Activated T-cell treated with anti-CD3 and anti-CD28 coated beads, Interleukin-2, amount 50 U/mL, for 72 hours (primary cell): ENCODE measurements at places on chromosomes 7 and 10.

- no peak for DNase-seq
These were observed 206.8 kb upstream of the LYZL1 start for GRCh38 chr10:29081951-29082685.

DNA sequence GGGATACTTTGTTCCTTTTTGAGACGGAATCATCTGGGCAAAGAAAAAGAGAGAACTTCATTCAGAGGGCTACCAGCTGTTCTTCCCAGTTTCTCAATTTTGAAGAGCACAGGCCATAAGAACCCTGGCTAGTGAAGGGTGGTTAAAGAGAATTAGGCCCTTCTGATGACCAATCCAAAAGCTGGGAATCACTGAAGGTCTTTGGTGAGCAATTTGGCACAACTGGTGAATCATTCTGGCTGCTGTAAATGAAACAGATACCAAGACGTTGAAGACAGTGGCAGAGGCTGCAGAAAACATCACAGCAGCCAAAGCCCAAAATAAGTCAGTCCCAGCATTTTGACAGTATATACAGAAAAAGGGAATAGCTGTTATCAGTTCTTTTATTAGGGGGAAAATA, 5.1 kb downstream of the RAPGEF5 start:
- DNase-seq = no peak

DNA sequence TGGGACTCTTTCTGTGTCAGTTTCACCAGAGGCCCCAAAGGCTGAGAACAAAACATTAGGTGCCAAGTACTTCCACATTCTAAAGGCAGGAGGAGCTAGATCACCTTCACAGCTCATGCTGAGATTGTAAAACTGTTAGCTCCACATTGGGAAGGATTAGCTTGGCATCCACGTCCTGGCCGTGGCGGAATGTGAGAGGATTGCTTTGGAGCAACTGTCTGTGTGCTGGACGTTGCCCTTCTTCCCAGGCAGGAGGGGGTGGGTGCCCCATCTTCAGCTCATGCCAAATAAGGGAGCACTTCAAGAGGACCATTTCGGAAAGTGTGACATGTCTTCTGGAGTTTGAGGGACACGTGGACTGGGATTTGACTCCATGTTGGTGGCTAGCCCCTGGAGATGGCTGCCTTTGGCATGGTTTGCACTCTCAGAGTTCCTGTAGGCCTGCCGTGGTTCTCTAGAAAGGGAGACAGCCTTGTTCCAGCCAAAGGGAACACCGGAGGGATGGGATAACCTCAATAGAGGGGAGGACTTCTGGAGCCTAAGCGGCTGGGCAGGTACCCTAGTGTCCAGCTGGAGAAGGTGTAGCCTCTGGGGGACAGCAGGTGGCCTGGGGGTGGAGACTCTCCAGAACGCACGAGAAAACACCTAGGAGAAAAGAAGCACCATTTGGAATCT, 19.9 kb upstream of the FMC1 start:
- no peak for DNase-seq

DNA sequence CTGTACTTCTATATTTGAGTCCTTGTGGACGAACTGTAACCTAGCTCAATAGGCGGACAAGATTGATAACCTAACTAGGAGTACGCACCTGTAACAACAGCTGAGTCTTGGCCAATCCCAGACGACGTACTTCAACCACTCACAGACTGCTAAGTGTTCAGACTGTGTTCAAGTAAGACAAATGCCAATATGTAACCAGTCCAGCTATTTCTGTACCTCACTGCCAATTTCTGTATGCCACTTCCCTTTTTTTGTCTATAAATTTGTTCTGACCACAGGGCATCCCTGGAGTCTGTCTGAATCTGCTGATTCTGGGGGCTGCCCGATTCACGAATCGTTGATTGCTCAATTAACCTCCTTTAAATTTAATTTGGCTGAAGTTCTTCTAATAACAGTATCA, 32.2 kb downstream of the HACD1 start:
- DNase-seq = no peak

GRCh38 chr10:132920101-132920925, 22.1 kb downstream of the CFAP46 start:
- no peak for DNase-seq

- no peak for DNase-seq
These were observed 101.5 kb downstream of the ORC5 start for GRCh38 chr7:104106108-104106905.

- DNase-seq = peak; percentile 43
These were observed 191.2 kb upstream of the PRSS1 start for GRCh38 chr7:142557971-142558582.

DNA sequence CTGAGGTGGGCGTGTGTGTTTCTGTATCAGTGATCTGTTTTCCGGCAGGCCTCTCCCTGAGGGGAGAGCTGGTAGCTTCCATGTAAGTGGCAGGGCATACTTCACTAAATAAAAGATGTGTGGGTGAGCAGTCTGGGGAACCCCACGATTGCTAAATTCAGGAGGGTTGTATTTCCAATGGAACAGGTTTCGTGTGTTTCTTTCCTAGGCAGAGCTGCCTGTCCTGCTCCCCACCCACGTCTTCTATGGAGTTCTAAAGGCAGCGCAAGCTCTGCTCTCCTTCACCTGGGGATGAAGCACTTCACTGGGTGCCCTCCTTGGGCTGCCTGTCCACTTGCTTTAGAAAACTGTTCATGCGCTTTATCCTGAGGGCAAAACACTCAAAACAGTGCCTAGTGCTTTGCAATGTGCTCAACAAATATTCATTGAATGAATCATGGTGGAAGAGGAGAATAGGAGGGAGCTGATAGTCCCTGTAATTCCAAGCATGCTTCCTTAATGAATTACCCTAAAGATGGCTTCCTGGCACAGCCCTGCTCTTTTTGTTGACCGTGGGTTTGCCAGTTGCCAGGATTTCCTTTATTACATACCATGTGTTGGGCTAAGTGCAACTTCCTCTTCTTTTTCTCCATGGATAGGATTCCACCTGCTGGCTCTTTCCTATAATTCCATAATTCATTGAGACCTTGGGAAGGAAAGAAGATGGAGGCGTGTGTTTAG, 50.6 kb upstream of the SRPK2 start:
- DNase-seq = no peak

DNA sequence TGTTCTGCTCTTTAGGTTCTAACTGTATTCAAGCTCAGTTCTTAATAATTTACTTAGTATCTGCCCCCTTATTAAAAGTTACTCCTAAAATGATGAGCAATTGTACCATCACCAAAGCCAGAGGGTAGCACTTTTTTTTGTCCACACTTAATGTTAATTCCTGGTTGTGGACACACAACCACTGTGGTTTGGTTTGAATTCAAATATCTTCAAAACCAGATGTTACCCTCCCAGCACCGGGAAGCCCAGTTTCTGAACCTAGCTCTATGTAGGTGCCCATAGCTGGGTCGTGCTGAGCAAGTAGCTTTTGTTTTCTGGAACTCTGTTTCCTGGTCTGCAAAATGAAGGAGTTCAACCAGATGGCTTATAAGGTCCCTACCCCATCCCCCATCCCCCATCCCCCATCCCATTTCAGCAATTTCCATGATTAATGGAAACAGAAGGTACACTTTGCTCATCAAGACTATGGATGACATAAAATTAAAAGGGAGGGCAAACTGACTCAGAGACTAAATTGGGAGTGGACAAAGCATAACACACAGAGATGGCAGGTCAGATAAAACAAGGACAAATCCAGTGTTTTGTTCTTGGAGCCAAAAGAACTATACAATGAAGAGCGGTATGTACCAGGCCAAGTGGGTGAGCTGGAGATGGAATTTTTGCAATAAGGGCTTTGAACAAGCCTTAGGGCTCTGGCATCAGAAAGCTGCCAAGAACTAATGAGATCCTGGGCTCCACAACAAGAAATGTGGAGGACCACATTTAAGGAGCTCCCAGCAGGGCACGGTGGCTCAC, 56.7 kb downstream of the DLG5 start:
- DNase-seq = no peak

DNA sequence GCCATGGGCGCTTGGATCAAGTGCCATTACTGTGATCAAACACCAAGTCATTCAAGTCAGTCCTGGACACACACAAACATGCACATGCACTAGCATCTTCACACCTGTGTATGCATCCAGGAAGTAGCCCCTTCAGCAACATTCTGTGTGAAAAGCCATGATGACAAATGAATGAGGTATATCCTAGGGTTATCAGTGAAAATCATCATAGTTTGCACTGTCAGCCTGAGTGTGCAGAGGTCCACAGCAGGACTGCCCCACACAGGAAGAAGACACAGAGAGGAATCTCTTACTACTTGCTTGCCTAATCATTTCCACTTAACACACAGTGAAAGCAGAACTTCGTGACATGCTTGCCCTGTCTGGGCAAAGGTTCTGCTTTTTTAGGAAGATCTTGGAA, 184.0 kb upstream of the ADO start:
- no peak for DNase-seq

GRCh38 chr10:30806850-30807249, 177.3 kb upstream of the LYZL2 start:
- DNase-seq = no peak

DNA sequence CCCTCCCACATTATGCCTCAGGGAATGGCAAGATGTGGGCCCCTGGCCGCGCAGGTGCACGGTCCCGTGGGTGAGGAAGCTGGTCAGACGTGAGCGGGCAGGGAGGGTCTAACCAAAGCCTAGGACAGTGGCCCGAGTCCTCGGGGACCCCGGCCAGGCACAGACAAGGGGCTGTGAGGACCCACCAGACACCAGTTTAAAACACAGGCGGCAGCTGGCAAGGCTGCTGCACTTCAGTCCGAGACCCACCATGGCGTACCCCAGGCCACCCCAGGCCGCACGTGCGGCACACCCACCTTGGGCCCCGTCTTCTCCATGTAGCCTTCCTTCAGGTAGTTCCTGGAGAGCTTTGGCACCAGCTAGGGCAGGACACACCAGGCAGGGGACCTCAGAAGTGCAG, 23.5 kb downstream of the GET4 start:
- DNase-seq = no peak

- no peak for DNase-seq
These were observed 601.4 kb downstream of the DNAJB6 start for GRCh38 chr7:157938211-157938610.

- DNase-seq = no peak
These were observed 65.9 kb downstream of the DGKB start for GRCh38 chr7:14836571-14837189.

DNA sequence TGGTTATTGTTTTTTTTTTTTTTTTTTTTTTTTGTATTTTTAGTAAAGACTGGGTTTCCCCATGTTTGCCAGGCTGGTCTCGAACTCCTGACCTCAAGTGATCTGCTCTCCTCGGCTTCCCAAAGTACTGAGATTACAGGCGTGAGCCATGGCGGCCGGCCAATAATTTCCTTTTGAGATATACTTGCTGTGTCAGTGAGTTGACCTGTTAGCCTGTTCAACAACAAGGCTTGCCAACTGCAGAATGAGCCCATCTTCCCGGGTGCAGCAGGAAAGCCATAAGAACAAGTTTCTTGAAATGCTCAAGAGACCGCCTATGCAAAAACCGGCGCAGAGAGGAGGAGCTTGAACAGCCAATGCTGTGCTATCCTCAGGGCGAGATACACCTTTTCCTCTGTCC, 112.5 kb downstream of the PRPF18 start:
- no peak for DNase-seq

GRCh38 chr7:98241674-98242241, 10.3 kb downstream of the TECPR1 start:
- no peak for DNase-seq

DNA sequence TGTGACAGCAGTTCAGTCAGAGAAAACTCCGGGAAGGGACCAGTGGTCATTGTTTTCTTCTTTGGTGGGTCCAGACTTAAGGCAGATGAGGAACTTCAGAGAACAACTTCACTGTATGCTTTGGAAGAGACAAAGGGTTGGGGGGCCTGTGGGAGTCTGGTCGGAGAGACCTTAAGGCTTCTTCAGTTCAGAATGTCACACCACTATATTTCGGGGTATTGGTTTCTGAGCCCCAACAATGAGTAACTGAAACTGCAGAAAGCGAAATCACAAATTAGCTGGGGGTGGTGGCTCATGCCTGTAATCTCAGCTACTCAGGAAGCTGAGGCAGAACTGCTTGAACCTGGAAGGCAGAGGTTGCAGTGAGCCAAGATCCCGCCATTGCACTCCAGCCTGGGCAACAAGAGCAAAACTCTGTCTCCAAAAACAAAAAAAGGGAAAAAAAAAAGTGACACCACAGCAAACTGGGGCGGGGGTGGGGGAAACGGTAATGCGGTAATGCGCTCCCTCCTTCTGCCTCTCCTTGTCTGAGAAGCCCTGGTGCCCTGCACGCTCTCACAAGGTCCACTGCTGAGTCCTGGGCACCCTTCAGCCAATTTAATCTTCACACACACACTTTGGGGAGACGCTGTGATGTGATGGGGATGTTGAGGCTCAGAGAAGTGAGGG, 2.2 kb upstream of the ADIRF start:
- no peak for DNase-seq

DNA sequence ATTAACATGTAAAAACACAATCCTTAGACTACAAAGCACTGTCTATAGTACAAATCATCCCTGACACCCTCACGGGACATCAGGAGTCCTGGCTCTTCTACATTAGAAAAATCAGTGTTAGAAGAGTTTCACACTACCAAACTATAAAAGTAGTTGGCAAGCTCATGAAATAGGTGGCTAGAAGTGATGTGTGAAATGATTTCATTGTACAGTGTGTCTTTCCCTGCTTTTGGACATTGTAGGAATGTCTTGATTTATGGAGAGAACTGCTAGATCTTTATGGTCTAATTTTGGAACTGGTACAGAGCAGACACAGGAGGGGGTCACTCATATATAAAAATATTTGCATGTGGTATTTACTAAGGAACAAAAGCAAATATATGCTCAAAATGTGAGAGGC, 33.2 kb downstream of the SEMA3A start:
- DNase-seq = no peak

DNA sequence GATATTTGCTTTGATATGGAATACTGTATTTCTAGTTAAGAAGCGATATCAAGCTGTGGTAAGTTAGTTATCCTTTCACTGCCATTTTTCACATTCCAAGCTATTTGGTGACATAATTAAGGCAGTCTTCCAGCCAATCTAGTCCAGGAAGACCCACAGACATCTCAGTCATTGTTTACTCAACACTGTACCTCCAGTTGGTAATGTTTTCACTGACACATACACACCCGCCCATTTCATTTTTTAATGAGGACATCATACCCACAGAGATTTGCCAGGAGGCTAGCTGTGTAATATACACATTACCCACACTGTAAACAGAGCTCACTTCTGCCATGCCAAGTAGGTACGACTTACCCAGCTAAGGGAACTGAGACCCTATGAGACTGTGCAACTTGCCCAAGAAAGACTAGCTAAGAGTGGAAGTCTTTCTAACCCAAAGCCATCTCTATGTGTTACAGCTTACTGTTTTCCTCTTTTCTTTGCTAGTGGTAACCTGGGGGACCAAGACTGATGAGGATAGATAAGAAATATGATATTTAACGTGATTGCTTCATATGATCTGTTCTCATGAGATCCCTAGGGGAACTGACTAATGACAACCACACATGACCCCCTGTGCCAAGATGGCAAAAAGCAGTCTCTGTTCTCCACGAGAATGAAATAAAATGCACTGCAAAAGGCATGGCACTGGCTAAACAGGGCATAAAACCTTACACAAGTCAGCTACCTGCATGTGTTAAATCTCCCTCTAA, 179.0 kb downstream of the DGKI start:
- no peak for DNase-seq
